Adipocyte (in vitro differentiated cells): ENCODE measurements at places on chromosomes 4 and X.
A peak's percentile ranks its signal among the peaks of the same experiment; 100 is the strongest.

GRCh38 chr4:89733946-89734345, 103.0 kb downstream of the SNCA start:
- no peak for DNase-seq

- DNase-seq, result no peak
Measured at GRCh38 chr4:38062776-38063097, 102.5 kb downstream of the PTTG2 start.

DNA sequence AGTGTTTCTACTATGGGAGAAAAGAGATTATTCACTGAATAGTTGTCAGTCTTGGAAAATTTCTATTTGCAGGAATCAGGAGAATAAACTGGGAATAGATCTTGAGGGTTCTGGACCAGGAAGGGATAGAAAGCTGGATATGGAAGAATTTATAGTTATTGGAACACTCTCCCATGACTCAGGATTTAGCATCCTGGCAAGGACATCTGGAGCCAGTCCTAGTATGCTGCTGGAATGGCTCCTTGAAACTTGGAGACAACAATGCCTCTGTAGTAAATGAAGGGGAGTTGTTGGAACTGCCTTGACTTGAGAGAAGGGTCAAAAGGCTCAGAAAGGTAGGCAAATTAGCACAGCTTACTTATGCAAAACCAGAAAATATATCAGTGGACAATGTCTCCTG, 23.5 kb upstream of the THOC2 start:
- peak; percentile 38 for DNase-seq

- no peak for DNase-seq
Measured at GRCh38 chr4:164058776-164059445, 564.4 kb downstream of the TMA16 start.

GRCh38 chr4:52983563-52984303, 121.6 kb downstream of the RASL11B start:
- DNase-seq, result peak; percentile 93

- no peak for DNase-seq
Measured at GRCh38 chr4:80990851-80991250, 39.7 kb upstream of the BMP3 start.

GRCh38 chr4:185710487-185710995, 101.5 kb downstream of the SORBS2 start:
- no peak for DNase-seq

- no peak for DNase-seq
Measured at GRCh38 chr4:74466242-74466641, 21.3 kb downstream of the AREG start.

DNA sequence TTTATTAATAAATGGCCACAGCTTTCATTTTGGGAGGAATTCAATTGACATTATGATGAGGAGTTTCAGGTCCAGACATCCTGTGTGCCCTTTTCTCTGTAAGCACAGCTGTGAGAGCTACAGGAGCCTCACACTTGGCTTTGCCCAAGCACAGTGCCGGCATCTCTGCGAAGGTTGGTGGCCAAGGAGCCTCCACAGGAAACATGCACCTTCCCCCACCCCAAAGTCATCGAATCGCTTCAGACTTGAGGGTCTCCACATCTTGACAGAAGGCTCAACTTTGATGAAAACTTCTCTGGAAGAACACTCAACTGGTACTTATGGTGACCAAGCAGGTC, 100.0 kb downstream of the SYNPO2 start:
- no peak for DNase-seq

DNA sequence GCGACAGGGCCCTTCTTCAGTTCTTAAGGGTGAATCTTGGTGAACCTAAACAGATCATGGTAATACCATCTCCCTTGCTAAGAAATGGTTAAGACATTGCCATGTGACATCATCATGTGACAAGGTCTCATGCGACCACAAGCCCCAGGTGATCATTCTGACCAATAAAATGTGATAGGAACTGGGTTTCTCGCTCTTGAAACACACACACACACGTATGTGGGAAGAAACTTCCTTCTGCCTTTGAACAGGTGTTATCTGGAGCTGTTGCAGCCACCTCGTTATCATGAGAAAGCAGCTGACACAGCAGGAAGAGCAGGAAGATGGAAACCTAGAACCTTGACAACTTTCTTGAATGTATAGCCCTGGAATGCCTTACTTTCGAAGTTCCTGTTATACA, 10.2 kb downstream of the SOD3 start:
- no peak for DNase-seq

DNA sequence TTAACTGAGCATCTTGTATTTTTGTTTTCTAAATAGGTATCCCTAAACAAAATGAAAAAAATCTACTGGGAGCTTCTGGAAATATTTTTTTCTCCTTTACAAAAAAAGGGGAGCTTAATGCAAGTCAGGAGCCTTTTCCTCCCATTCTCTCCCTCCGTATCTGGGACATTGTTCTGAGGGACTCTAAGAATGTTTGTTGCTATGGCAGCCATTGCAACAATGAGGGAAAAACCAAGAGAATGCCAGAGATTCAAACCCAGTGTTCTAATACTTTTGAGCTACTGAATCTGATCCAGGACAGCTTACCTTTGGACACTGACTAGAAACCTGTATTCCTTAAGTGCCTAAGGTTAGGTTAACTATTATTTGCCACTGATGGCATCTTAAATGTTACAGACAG, 485.7 kb upstream of the HS3ST1 start:
- no peak for DNase-seq

DNA sequence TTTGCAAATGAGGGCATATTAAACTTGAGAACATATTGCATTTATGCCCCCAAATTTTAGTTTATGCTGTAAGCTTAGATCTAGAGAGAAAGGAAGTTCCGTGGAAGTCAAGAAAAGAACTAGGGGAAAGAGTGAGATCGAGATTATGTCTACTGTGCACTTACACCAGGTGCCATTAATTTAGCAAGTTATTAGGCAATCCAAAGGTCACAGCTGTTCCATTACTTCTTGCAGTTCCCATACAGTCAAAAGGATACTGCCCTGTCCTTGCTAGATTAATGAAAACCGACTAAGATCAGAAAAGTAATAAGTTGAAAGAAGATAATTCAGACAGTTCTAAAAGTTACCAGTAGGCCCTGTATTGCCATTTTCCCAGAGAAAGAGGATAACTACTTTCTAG, 49.3 kb upstream of the SLC7A11 start:
- DNase-seq, result no peak

GRCh38 chrX:1274786-1275185, 6.2 kb downstream of the CSF2RA start:
- no peak for DNase-seq

- no peak for DNase-seq
Measured at GRCh38 chr4:153937289-153937688, 148.4 kb upstream of the SFRP2 start.

- DNase-seq, result no peak
Measured at GRCh38 chr4:109614466-109614865, 54.4 kb downstream of the MCUB start.

- no peak for DNase-seq
Measured at GRCh38 chrX:71214604-71215337, 8.3 kb upstream of the GJB1 start.
